ENCODE measurements at places on chromosomes 3 and 15. TPM values are rescaled to one million over a fixed set of nuclear protein-coding genes. Genes with fewer than 3 reads are reported as not detected.

The RARRES1 gene
- not detected for total RNA-seq

The SMAD6 gene
- 0.70 TPM for total RNA-seq

The ACP3 gene
- not detected for total RNA-seq

The SLC22A14 gene
- total RNA-seq: not detected
